Sciatic nerve (tissue), 2 donors: ENCODE measurements at places on chromosomes 16 and 17. TPM values are rescaled to one million over a fixed set of nuclear protein-coding genes. Genes with fewer than 3 reads are reported as not detected.

The SPATA22 gene
- 0.67 TPM for total RNA-seq

The VASN gene
- total RNA-seq, result 38.4 TPM

The GP1BA gene
- total RNA-seq, result not detected

The HEATR9 gene
- 0.27 TPM for total RNA-seq

The TNP2 gene
- total RNA-seq, result not detected

The GLTPD2 gene
- total RNA-seq, result not detected

The SGCA gene
- 3.5 TPM for total RNA-seq

The NEUROD2 gene
- total RNA-seq, result not detected

The SP2 gene
- 24.2 TPM for total RNA-seq

The HERPUD1 gene
- total RNA-seq, result 150 TPM

The CCL1 gene
- total RNA-seq, result not detected

- DNase-seq, result no peak
Observed at GRCh38 chr16:81816351-81816750, 37.3 kb downstream of the PLCG2 start.

DNA sequence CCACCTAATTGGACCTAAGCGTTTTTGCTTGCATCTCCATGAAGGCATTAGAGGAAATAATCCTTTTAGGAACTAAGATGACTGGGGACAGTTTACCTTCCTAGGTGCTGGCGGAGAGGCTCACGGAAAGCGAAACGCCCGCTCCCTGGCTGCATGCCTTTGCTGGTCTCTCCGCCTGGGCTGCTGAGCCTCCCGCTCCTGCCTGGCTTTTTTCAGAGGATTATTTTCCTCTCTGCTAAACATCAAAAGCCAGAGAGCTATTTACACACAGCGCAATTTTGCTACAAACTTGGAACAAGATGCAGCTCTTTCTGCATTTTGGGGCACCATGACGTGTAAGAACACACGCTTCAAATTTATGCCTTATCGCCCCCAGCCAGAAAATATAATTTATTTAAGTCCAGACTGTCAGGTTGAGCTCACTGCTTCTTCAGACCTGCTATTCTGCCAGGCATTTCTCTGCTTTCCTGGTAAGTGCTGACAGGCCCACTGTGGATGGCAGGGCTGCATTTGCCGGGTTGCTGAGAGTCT, 124.4 kb downstream of the SPACA3 start:
- no peak for DNase-seq

GRCh38 chr16:79845033-79845733, 244.6 kb upstream of the MAF start:
- no peak for DNase-seq

DNA sequence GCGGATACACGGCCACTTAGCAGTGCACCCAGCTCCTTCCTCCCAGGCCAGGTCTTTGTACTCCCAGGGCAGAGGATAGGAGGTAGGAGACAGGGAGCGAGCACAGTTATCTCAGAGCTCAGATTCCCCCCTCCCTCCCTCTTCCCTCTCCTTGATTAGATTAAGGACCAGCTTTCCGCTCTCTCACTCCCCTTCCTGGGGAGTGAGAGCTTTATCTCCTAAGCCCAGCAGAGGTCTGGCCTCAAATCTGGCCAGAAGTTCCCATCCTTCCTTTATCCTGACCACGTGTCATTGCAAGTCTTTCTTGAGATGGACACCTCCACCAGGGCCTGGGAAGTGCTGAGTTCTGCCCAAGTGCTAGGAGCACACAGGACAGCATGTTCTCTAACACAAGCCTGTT, 5.1 kb downstream of the ARL4D start:
- no peak for DNase-seq

GRCh38 chr17:79939094-79939435, 96.6 kb downstream of the TBC1D16 start:
- peak; percentile 30 for DNase-seq

- DNase-seq, result peak; percentile 42
Observed at GRCh38 chr17:75681289-75681688, 14.2 kb downstream of the SAP30BP start.

GRCh38 chr16:15642557-15643047, 352 bp downstream of the MARF1 start:
- peak; percentile 83 for DNase-seq

DNA sequence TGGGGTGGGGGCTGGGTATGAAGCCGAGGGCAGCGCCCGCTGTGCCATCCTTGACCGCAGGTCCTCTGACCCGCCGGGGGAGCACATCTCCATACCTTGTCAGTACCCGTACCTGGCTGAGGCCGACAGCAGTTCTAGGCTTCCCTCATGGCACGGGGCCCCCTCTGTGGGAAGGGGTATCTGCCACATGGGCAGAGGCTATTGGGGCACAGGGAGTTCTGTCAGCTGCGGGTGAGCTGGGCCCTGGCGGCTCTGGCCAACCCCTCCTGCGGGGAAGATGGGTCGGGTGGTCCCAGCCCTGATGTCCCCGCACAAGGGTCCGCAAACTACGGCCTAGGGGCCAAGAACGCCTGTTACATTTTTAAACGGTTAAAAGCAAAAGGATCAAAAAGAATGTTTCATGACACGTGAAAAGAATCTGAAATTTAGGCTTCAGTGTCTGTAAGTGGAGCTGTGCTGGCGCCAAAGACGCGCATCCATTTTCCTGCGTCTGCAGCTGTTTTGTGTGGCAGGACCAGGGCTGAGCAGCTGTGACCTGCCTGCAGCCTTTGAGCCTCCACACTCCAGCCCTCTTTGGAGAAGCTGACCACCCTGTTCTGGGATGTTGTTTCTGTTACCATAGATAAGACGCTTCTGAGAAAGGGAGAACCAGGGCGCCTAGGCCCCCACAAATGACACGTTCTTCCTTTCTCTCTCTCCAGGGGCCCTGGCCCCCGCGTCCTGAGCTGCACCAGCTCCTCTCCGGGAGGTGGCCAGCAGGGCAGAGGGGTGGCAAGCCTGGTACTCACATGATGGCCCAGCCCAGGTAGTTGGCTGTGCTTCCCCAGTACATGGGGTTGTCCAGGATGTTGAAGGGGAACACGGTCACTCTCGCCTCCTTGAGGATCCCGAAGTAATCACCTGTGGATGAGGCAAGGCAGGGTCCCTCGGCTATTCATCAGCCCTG, 12.7 kb upstream of the RASD1 start:
- DNase-seq, result peak; percentile 53

- DNase-seq, result no peak
Observed at GRCh38 chr17:5373112-5373511, 46.4 kb downstream of the NUP88 start.

GRCh38 chr16:4496305-4496704, 20.1 kb downstream of the HMOX2 start:
- no peak for DNase-seq

DNA sequence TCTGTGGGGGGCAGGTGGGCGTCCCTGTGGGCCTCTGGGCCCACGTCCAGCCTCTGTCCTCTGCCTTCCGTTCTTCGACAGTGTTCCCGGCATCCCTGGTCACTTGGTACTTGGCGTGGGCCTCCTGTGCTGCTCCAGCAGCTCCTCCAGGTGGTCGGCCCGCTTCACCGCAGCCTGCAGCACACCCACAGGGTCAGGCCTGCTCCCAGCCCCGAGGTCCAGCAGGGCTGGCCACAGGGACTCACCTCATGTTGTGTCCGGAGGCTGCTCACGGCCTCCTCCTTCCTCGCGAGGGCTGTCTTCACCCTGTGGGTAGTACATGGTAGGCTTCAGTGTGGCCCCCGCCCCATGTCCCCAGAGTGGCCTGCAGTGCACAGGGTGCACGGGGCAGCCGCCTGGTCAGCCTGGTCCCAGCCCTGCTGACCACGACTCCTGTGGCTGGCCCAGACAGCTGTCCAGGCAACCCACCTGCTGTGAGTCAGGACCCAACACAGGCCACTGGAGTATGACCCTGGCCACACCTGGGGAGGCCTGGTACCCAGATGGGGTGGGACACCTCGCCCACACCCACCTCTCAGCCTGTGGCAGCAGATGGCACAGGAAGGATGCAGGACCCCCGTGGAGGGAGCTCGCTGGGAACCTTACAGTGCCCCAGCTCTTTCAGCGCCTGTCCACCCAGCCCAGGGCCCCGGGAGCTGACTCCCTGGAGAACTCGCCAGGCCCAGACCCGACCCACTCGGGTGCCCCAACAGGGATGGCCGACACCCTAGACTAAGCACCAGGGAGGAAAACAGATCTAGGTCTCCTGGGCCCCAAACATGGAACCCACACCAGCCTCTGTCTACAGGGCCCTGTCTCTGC, 23.9 kb upstream of the AATK start:
- DNase-seq, result no peak

- DNase-seq, result no peak
Observed at GRCh38 chr16:14640538-14640937, 7.8 kb downstream of the BFAR start.

DNA sequence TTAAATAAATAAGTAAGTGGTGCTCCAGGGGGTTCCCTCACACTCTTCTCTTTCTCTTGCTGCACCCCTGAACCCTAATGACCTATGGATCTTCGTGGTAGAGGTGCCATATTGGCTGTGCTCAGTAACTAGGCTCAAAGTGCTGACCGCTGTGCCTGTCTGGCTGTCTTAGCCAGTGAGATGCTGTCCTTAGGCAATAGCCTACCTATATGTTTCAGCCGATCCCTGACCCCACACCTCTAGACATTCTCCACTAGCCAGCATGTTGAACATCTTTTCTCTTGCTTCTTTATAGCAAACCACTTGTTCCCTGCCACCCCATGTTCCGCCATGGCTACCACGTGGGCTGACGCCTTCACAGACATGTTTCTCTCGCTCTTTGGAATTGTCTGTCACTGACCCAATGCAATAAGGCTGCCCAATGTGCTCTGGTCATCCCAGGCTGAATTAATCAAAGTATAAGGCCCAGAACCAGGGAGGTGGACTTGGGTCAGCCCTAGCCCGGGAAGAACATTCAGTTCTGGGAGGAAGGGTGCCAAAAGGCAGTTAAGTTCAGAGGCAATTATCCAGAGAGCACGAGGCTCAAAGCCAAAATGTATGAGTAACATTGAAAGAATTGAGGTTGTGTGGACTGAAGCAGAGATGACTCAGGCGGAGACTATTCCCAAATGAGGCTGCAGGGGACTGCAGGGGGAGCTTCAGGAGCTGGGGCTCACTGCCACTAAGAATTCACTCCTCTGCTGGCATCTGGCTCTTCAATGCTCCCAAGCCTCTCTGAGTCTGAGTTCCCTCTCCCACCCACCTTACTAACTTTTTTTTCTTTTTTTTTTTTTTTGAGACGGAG, 28.7 kb upstream of the TNRC6A start:
- peak; percentile 74 for DNase-seq

DNA sequence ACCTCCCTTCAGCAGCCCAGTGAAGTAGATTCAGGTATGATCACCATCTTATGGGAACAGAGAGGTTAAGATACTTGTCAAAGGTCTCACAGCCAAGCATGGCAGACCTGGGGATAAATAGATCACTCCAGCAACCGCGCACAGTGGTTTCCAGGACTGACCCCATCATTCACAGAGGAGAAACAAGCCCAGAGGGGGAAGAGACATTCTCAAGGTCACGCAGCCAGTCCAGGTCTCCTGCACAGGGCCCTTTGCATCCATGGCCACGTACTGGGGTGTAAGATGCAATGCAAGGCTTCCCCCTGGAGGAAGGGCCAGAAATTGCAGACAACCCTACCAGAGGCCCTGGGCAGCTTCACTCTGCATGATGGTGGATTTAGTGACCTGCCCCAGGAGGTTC, 19.9 kb downstream of the TLE7 start:
- DNase-seq, result no peak

DNA sequence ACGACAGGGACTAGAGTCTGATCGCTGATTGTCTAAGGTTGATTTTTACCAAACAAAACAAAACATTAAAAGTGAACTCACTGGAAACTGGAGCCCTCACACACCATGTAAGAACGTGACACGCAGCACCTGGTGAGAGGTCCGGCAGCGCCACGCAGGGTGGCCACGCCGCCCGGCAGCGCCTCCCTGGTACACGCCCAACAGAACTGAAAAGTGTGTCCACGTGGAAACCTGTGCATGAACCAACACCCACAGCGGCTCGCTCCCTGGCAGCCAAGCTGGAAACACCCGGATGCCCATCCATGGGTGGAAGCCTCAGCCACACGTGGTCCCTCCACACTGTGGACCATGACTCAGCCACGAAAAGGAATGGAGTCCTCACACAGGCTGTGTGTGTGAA, 9.1 kb downstream of the GALNS start:
- no peak for DNase-seq

GRCh38 chr16:46814790-46815189, 16.2 kb downstream of the C16orf87 start:
- DNase-seq, result no peak

DNA sequence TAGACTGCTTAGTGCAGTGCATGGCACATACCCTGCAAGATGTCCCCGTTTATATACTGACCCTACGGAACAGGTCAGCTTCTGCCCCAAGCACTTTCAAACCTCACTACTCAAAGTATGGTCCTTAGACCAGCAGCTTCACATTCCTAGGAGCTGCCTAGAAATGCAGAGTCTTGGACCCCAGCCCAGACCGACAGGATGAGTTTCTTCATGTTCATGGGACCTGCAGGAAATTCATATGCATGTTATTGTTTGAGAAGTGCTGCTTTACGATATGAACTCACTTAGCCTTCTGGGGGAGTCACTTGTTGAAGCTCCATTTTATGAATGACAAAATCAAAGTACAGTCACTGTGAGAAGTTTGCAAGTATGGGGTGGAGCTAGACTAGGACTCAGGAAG, 82.6 kb downstream of the DYNLRB2 start:
- DNase-seq, result no peak

DNA sequence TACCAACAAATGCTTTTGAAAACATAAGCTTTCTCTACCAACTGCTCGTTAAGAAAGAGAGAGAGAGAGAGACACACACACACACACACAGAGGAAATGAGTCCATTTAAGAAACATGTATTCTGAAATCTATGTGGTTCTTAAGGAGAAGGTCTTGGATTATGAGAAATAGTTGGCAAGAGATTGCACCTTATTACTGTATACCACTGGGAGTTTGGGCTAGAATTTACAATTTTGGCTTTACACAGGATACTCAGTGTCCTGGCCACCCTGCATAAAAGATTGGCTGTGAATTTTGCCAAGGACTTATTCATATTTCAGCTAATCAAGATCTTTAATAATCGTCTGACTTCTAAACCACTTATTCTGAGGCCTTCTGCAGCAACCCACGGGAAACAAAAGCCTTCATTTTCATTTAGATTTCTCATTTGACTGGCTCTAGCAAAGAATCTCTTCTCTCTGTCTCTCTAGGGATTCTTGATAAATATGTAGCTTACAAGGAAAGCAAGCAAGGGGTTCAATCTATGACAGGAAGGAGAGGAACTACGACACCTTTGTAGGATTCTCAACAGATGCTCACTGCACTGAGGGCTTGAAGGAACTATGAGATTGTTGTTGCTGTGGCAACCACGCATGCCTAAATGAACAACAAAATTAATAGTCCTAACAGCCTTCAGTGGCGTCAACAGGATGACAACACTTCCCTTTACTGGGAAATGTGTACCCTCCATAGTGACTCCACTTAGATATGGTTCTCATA, 75.3 kb upstream of the GNAO1 start:
- no peak for DNase-seq

- no peak for DNase-seq
Observed at GRCh38 chr16:11405331-11406176, 60.3 kb downstream of the RMI2 start.
